ENCODE measurements at places on chromosomes 6 and 20.
A peak's percentile ranks its signal among the peaks of the same experiment; 100 is the strongest.

DNA sequence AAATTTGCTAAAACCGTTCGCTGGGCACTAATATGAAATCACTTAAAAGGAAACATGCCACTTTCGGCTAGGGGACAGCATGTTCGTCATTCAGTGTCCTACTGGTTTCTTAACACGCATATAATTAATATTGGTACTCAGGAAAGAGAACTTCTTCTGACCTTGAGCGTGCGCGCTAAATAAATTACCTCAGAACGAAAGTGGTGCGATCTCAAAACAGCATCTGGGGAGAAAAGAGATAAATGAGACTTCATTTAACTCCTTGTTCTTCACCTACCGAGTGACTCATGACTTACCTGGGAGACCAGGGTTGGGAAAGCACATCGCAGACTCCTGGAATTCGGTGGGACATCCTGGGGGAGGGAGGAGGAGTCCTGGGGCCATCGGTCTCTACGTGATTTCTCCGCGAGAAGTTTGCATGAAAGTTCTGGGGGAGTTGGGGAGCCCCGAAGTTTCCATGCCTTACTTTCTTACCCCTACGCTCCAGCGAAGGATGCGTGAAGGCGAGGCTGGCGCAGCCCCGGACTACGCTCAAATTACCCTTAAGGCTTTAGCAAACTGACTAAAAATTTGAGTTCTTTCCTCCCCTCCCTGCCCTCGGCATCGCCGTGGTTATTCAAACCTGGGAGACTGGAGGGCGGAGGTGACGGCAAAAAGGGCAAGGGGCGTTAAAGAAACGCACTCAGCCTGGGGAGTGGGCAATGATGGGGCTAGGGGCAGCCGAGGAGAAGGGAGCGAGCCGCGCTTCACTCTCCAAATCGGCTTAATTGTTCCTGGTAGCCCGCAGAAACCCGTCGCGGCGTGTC lies 1.1 kb upstream of the BEND6 start:
- peak; percentile 21 for DNase-seq

DNA sequence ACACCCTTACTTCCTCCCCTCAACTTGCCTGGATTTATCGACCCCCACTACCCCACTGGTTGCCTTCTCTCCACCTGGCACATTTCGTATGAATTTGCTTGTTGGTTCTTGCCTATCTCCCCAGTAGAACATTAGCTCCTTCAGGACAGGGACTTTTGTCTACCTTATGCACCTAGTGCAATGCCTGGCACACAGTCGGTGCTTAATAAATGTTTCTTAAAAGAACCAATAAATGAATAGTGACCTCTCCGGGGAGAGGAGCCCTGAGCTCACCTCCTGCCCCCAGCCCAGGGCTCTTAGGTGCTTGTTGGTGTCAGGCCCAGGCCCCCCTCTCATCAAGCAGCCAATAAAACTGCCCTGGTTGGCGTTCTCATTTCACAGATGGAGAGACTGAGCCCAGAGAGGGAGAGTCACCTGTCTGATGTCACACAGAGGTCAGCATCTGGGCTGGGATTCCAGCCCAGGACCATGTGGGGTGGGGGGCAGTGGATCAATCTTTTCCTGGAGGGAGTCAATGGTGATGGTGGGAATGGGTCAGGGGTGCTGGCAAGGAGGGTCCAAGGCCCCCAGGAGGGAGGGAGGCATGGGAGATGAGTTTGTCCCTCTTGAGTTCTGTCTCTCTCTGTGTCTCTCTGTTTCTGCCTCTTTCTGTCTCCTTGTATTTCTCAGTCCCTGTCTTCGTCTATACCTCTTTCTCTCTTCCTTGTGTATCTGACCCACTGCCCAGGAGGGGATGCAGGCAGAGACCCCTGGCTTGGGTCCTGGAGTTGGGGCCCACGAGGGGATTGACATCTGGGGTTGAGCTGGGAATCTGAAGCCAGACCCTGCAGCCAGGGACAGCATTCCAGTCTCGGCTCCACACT lies 89.6 kb downstream of the CEBPB start:
- no peak for DNase-seq

- DNase-seq: no peak
Measured at GRCh38 chr20:22350624-22351023, 233.7 kb downstream of the FOXA2 start.

DNA sequence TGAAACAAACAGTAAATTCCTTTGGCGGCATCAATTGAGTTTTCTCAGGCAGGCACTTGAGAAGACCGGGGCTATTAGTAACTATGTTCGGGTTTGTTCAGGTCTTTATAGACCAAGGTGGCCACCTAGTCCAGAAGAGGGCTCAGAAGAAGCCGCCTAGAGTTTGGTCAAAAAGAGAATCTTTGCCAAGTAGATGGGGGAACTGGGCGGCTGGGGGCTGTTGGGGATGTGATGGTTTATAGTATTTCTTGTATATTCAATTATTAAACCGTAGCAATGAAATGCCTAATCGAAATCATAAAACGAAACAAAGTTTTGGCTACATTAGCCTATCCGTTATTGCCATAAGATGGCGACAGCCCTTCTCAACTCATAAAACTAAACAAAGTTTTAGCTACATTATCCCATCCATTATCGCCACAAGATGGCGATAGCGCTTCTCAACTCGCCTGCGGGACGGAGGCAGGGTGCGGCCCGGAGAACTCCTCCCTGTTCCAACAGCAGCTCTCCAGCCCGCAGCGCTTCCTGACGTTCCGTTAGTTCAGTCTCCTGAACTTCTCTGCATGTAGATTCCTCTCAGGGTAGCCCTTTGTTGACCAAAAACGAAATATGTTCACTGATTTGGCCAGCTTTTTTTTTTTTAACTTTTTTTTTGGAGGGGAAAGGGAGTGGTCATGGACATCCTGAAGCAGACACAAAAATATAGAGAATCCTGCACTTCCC lies 120.5 kb upstream of the PRSS16 start:
- DNase-seq: peak; percentile 95

- no peak for DNase-seq
Measured at GRCh38 chr20:14723614-14724013, 386.2 kb upstream of the FLRT3 start.

DNA sequence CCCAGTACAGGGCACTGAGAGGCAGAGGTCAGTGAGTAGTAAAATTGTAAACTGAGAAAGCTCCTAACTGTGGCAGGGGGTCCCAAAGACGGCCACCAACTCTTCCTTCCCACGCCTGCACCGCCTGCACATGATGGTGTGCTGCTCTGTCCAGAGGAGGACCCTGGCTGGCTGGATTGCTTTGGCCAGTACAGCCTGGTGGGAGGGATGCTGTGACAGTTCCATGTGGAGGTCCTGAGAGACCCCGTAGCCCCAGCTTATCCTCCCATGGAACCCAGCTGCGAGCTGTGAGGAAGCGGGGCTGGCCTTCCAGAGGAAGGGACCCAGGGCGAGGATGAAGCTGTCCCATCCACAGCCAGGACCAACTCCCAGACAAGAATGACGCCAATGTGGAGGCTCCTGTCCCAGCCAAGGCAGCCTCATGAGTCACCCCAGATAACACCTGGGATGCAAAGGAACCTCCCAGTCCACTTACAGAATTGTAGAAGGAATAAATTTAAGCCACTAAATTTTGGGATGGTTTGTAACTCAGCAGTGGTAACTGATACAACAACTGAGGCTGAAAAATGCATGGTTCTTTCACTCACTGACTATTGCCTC lies 2.0 kb upstream of the ACSS1 start:
- no peak for DNase-seq

DNA sequence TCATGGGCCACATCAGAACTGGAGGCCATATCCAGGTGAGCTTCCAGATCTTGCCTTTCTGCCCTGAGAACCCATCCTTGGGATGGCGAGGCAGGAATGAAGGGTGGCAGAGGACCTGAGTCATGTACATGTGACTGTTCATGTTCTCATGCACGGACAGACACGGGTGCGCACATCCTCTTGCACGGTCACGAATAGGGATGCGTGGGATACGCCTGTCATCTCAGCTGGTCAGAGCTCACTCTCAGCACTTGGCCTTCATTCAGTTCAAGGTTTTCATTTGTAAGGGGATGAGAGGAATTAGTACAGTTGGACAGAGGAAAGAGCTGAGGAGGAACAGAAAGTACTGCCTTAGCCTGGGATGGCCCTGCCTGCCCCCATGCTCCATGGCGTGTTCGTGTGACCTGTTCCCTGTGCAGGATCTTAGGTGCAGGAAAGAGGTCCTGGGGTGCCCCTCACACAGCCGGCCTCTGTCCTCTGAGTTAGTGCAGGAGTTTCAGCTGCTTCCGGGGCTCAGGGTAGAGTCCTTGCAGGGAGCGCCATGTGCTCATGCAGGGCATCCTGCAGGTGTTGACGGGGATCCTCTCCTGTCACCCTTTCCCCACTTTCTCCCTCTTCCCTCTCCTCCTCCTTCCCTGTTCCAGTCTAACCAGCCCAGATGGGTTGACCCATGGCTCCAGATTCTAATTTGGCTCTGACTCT lies 173.4 kb downstream of the DTNBP1 start:
- no peak for DNase-seq

- DNase-seq: peak; percentile 75
Measured at GRCh38 chr6:149840345-149841075, 23.6 kb downstream of the LRP11 start.

DNA sequence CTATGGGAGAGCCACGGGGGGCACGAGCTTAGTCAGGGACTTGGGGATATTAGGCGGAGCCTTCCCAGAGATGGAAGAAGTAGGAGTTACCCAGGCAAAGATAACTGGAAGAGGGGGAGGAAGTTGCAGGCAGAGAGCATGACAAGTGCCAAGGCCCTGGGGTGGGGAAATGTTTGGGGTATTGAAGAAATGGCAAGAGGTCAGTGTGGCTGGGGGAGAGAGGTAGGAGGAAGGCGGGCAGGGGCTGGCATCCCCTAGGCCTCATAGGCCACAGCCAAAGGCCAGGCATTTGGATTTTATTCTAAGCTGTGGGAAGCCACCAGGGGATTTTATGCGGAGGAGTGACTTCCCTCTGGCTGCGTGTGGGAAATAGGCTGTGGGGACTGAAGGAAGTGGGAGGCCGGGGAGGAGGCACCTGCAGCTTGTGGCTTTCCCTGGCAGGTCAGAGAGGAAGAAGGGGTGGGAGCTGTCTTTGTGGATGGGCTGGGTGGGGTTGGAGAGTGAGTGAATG lies 22.7 kb downstream of the SNAI1 start:
- DNase-seq: peak; percentile 50

DNA sequence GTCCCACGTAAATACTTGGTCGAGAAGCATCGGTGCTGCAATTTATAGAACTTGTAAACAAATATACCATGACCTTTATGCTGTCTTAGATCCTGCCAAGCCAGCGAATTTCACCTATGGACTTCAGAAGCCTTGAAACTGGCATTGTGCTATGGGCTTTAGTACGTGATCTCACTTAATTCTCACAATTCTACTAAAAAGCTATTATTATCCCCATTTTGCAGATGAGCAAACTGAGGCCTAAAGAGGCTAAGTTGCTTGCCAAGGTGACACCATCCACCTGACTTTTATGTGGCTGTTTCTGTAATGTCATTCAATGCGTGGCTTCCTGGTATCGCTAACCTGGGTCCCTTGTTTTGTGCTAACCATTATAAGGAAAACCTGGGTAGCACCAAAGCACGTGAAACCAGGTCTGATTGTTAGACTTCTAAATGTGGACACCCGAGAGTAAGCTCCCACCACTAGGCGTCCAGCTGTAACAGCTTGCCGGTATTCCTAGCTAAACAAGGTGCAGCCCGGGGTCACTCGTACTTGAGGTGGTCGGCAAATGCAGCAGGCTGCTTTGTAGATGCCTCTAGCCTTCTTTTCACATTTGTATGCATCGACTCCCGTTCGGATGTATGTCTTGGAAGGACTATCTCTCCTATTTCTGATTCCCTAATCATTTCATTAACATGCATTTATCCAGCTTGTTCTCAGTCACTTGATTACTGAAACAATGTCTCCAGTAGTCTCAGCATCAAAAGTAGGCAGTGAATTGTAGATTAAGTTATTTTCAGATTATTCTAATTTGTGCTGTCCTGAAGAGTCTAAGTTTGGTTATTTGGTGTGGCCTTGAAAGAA lies 1.1 kb downstream of the SYNJ2 start:
- DNase-seq: peak; percentile 84

DNA sequence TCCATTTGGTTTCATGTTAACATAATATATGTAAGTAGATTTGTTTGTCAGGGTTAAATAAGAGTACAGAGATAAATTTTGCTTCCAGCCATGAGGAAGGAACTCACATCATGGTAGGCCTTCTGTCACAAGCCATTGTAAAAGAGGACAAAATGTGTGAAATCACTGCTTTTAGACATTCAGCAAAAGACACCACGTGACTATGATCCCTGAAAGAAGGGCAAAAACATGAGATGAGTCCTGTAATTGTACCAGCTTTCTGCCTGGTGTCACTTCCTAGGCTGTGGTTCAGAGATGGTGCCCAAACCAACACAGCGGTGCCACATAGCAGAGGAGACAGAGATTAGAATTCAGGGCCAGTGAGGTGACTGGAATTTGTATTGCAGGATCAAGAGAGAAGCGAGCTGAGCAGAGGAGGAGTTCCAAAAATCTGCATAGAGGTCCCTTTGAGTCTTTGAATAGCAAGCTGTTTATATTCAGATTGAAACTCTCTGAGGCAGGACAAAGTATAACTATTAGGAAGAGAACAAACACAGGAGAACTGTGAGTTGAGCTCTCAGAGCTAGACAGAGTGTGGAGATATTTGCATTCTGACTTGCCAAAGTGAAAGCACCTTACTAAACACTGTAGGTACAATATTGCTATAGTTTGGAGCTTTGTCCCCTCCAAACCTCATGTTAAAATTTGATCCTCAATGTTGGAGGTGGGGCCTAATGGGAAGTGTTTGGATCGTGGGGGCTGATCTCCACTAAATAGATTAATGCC lies 52.6 kb upstream of the PDE7B start:
- DNase-seq: no peak

GRCh38 chr6:163731215-163732013 lies 316.9 kb downstream of the QKI start:
- no peak for DNase-seq

GRCh38 chr6:166879594-166879993 lies 76.8 kb downstream of the RNASET2 start:
- no peak for DNase-seq

DNA sequence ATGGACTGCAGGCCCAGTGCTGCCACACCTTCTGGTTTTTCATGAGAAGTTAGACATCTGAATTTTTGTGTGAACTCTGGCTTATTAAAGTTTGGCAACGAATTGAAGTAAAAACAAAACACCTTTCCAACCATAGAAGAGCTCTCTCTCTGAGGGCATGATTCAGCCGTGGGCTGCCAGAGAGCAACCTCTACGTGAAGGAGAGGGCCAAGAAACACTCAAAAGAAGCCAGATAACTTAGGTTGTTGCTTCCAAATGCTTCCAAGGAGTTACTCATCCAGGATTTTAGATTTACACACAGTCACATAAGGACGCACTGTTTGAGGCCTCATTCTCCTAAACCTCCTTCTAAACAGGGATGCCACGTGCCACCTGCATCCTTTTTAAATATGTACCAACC lies 65.5 kb downstream of the NRN1 start:
- no peak for DNase-seq

DNA sequence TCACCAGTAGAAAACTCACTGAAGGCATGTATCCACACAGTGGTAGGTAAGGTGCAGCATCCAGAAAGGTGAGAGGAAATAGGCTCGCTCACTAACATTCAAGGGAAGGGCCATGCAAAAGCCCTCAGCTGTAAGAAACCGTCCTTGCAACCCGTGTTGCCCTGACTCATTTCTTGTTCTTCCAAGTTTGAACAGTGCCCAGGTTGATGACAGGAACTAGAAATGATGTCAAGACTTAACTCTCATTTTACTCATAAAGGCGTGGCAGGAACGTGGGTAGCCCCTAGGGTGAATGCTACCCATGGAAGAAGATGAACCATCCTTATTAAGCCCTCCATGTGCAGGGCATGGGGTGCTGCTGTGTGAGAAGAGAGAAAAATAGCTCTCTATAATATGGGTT lies 187.6 kb downstream of the CD83 start:
- DNase-seq: no peak
